ENCODE measurements at places on chromosomes 5 and 9.

- DNase-seq, result peak; percentile 17
Measured at GRCh38 chr9:4548811-4549725, 58.8 kb downstream of the SLC1A1 start.

DNA sequence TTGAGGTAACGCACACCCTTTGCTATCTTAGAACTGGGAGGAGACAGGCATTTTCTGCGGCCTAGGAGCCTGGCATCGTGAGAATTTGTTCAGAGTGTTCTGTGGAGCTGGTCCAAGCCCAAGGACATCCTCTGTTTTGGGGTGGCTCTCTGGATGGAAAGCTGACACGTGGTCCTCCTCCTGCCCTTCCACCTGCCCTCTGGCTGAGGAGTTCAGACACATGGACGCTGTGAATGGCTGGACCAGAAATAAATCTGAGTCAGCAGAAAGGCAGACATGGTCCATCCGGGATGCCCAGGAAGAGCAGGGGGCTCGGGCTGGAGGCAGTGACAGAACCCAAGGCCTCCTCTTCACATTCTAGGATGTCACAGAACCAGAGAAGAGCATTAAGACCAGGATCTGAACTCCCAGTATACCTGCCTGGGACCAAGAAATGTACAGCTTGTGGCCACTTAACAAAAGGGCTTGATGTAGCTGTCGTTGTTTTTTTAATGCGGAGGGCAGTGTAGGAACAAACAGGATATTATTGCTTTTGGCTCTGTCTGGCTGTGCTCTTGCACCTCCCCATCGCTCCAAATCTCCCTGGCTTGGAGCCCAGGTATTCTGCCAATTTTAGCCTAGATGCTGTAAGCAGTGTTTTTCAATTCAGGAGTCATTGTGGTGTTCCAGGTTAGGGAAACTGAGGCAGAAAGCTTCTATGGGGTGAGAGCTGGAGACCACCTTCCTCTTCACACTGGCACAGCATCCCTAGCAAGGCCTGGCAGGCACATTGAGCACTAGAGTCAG, 2.4 kb downstream of the CKMT2 start:
- DNase-seq, result no peak

- DNase-seq, result no peak
Measured at GRCh38 chr5:154779105-154779504, 23.9 kb downstream of the LARP1 start.

- DNase-seq, result no peak
Measured at GRCh38 chr9:72133365-72134035, 15.7 kb upstream of the GDA start.

DNA sequence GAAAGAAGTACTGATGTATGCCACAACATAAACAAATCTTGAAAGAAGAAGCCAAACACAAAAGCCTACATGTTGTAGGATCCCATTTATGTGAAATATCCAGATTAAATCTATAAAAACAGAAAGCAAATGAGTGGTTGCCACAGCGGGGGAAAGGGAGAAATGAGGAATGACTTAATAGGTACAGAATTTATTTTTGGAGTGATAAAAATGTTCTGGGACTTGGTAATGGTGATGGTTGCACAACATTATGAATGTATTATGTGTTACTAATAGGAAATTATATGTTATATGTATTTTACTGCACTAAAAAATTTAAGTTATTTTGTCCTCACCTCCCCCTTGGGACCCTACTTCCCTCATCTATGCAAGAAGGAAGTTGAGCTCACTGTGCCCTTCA, 16.4 kb upstream of the TTC1 start:
- no peak for DNase-seq

GRCh38 chr5:142545650-142546322, 140.1 kb downstream of the FGF1 start:
- DNase-seq, result no peak

- no peak for DNase-seq
Measured at GRCh38 chr5:53406630-53407316, 73.7 kb upstream of the FST start.

DNA sequence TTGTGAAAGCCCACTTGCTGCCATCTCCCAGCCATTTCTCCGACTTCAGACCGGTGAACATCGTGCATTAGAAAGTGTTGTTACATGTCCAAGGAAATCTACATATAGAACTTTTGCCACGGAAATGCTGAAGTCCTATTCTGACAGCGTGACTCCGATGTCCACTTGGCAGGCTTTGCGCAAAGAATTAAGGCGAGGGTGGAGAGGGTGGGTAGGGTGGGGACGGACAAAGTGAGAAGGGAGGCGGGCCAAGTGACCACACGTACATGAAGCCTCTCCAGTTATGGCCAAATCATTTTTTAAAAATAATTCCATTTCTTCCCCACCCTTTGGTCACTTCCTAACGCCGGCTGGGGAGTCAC, 460 bp upstream of the ACO1 start:
- DNase-seq, result no peak

- DNase-seq, result no peak
Measured at GRCh38 chr5:57931807-57932206, 449.2 kb upstream of the ACTBL2 start.

DNA sequence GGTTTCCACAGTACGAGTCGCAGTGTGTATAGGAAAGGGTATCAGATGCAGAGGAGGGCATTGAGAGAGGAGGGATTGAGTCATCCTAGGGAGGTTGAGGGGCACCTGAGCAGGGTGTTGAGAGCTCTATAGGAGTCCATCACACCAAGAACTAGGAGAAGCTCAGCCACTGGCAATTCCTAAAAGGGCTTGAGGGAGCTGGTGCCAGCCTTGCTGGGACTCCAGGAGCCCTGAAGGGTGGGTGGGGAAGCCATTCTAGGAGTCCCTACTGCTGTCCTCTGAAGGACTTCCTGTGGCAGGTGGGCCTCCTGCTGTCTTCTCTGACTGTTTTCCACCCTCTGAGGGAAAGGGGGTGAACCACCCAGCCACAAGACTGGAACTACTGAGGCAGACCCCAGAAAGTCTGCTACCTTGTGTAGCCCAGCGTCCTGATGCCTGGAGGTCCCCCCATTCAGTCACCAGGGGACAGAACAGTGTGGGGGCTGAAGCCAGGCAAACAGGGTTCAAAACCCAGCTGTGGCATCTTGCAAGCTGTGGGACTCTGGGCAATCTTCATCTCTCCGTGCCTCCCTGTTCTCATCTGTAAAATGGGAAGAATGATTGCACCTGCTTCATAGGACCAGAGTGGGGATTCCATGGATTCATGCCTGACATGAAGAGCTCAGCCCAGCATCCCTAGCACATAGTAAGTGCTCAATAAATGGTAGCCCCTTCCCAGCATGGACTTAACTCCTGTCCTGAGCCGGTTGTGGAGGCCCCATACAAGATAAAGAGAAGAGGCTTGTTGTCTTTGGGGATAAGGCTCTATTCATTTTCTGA, 149.5 kb downstream of the C9orf50 start:
- no peak for DNase-seq

- no peak for DNase-seq
Measured at GRCh38 chr9:17535176-17535575, 43.7 kb upstream of the SH3GL2 start.

GRCh38 chr5:170471551-170472178, 32.2 kb upstream of the KCNIP1 start:
- no peak for DNase-seq

GRCh38 chr5:150038547-150038946, 38.0 kb downstream of the HMGXB3 start:
- no peak for DNase-seq

- no peak for DNase-seq
Measured at GRCh38 chr5:78221964-78222451, 72.5 kb downstream of the AP3B1 start.

GRCh38 chr9:109193974-109194556, 27.0 kb upstream of the FRRS1L start:
- no peak for DNase-seq

GRCh38 chr9:6096821-6097220, 81.4 kb upstream of the RANBP6 start:
- DNase-seq, result no peak

DNA sequence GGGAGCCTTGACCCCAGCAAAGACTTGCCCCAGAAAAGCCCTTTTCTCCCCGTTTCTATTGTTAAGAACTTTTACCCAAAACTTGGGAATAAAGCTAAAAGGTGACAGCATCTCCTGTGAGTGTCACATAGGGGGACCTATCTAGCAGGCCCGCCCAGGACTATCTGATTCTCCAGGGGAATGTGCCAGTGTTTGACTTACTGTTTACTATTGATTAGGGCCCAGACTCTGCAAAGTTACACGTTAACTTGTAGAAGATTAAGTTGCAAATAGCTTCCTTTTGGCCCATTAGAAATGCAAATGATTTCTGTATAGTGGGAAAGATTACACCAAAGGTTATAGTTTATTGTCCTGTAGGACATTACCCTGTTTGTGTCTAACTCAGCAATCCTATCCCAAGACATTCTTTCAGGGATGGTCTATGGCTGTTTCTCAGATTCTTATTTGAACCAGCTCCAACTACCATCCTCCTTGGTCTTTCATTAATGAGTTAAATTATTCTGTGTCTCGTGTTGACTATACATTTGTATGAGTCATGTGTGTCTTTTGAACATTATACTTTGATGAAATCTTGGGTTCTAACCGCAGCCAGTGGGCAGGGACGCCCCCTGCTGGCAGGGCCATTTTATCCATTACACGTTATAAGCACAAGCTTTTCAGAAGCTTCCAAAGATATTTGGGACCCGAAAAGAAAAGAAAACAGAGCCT, 60.7 kb downstream of the HRH2 start:
- DNase-seq, result peak; percentile 82

DNA sequence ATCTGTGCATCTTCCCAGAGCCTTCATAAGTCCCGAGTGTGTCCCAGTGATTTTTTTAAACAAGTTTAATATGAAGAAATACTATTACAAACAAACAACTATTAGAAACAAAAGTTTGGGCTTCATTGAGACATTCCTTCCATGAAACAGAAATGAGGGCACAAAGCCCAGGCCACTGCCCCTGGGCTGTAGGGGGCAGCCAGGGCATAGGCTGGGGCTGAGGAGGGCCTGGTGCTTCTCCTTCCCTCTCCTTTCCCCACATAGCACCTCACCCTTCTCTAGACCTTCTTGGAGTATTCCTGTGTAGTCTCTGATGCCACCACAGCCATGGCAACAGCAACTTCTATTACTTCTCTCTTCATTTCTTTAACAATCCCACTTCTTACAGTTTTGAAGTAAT, 348.2 kb downstream of the IRX2 start:
- DNase-seq, result no peak

GRCh38 chr5:61010467-61011454, 65.8 kb downstream of the NDUFAF2 start:
- no peak for DNase-seq

- no peak for DNase-seq
Measured at GRCh38 chr5:132674671-132675506, 1.1 kb downstream of the IL4 start.

GRCh38 chr5:179780362-179780761, 13.4 kb upstream of the LTC4S start:
- DNase-seq, result no peak

DNA sequence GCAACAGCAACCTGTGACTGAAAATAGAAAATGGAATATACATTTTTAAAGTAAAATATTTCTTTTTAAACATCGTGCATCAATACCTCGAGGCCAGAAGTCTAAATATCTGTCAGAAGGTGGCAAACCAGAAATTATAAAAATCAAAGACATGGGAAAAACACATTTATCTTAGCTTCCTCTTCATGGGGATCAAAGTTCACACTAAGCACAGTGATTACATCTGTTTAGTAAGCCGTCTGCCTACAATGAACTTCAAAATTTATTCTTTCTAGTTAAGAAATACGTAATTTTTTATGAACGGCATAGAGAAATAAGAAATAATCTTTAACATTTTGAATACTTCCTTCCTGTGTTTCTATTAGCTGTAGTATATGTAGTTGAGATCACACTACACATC, 17.9 kb upstream of the SV2C start:
- no peak for DNase-seq

DNA sequence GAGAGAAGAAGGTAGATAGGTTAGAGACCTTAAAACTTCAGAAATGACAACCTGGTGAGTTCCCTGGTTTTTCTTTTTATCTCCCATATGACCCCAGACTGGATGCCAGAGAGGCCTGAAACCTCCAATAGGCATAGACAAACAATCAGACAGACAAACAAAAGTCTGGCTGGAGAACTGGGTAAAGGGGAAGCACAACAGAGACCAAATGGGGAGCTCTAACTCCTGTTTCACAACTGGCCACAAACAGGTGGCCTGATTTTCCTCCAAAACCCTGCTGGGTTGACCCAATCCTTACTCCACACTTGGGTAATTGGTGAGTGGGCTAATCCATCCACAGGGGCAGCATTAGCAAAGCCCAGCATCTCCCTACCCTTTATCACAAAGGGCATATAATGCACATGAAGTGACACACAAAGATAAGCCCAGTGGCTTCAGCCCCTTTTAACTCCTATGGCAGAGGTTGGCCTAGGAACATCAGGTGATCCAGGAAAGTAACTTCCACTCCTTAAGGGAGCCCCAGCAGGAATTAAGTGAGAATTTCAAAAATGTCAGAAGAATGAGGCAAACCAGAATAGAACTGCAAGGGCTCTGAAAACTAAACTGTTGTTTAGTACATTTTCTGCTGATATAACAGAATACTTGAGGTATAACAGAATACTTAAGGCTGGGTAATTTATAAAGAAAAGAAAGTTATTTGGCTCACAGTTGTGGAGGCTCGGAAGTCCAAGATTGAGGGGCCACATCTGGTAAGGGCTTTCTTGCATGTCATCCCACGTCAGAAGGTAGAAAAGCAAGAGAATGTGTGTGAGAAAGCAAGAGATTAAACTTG, 60.9 kb upstream of the ROR2 start:
- no peak for DNase-seq

DNA sequence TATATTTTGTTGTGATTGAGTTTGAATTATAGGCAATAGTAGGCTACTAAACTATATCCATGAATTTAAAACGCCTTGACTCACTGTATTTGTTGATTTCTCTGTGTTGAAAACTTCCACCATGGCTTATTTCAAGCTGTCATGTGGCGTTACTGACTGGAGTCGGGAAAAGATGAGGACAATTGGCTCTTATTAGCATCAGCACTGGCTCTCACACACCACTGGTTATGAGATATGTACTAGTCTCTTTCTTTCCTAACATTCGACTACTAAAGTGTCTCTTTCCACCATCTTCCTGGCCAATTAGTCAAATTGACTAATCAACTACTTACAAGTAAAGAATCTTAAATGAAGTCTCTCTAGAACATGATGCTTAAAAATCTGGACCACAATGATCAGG, 9.1 kb upstream of the DAB2 start:
- no peak for DNase-seq

GRCh38 chr9:94904806-94905205, 178.3 kb downstream of the AOPEP start:
- DNase-seq, result no peak

DNA sequence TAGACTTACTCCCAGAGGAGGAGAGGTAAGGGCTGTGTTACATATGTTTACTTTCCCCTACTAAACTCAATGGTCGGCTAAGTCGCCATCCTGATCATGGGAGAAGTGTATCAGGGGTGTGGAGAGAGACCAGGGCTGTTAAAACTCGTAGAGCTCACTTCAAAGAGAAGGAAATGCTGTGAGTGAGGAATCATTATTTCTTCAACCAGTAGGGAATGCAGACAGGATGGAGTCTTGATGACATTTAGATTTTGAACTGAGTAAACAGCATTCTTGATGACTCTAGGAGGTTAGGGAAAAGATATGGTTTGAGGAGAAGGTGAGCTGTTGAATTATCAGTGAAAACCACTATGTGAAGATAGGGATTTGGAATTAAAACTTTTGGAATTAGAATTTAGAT, 17.3 kb downstream of the RECK start:
- DNase-seq, result no peak

GRCh38 chr5:172303572-172304335, 20.2 kb upstream of the UBTD2 start:
- DNase-seq, result no peak

All from stimulated activated CD4-positive, alpha-beta T cell treated with anti-CD3 and anti-CD28 coated beads, Interleukin-2, amount 100 ng/mL, for 24 hours (primary cell).